Upper lobe of left lung (tissue), 6 donors: ENCODE measurements at places on chromosomes 13 and 19. TPM values are rescaled to one million over a fixed set of nuclear protein-coding genes. Genes with fewer than 3 reads are reported as not detected.

Gene RGL3
- 72.6 TPM for total RNA-seq

DNA sequence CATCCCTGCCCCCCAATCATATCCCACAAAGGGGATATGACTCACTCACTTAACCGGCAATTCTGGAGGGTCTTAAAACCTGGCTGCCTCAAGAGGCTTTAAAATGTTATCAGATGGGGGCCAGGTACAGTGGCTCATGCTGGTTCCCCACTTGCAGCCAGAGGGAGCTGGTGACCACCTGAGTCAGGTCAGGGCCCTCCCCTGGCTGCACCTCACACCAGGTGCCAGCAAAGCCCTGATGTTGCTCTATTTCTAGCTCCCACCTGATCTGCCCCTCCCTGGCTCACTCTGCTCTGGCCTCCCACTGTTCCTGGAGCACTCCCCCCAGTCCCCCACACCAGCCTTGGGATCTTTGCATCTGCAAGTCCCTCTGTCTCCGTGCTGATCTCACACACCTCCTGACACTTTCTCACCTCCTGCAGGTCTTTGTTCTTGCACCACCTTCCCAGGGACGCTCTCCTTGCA, 14.2 kb downstream of the HPN start:
- DNase-seq = no peak
- H3K27me3 ChIP-seq = no peaks in the 10 kb centered on the region
- no peak overlapping the region for H3K4me3 ChIP-seq
- H3K27ac ChIP-seq = no peak overlapping the region
- H3K36me3 ChIP-seq = no peaks in the 10 kb centered on the region

- no peak overlapping the region for H3K27ac ChIP-seq
- H3K4me3 ChIP-seq = no peak overlapping the region
- no peaks in the 10 kb centered on the region for H3K4me1 ChIP-seq
- H3K36me3 ChIP-seq = no peaks in the 10 kb centered on the region
These were observed 23.6 kb downstream of the TUBA3C start for GRCh38 chr13:19158006-19158405.

GRCh38 chr13:21934284-21934683, 263.4 kb downstream of the FGF9 start:
- no peaks in the 10 kb centered on the region for H3K36me3 ChIP-seq
- no peak overlapping the region for H3K27ac ChIP-seq
- no peak overlapping the region for H3K4me3 ChIP-seq
- H3K4me1 ChIP-seq = no peaks in the 10 kb centered on the region
- no peaks in the 10 kb centered on the region for H3K27me3 ChIP-seq

Gene MBD3L3
- not detected for total RNA-seq

Gene FCER2
- not detected for total RNA-seq

- H3K27me3 ChIP-seq = no peaks in the 10 kb centered on the region
- H3K4me1 ChIP-seq = no peaks in the 10 kb centered on the region
- H3K36me3 ChIP-seq = no peaks in the 10 kb centered on the region
- no peak overlapping the region for H3K4me3 ChIP-seq
- DNase-seq = no peak
- no peak overlapping the region for H3K27ac ChIP-seq
These were observed 148.1 kb downstream of the DNAJC15 start for GRCh38 chr13:43171489-43171888.

GRCh38 chr13:59658738-59659330, 504.9 kb downstream of the DIAPH3 start:
- no peaks in the 10 kb centered on the region for H3K4me1 ChIP-seq
- no peaks in the 10 kb centered on the region for H3K27me3 ChIP-seq
- no peaks in the 10 kb centered on the region for H3K36me3 ChIP-seq
- H3K27ac ChIP-seq = no peak overlapping the region

GRCh38 chr19:11227195-11227886, 12.1 kb upstream of the ANGPTL8 start:
- peaks cover 99% of the 10 kb centered on the region for H3K36me3 ChIP-seq
- no peak overlapping the region for H3K4me3 ChIP-seq
- H3K27ac ChIP-seq = no peak overlapping the region
- DNase-seq = peak; percentile 46
- H3K27me3 ChIP-seq = no peaks in the 10 kb centered on the region

GRCh38 chr13:51879133-51879532, 17.4 kb downstream of the CCDC70 start:
- no peak overlapping the region for H3K4me3 ChIP-seq
- no peaks in the 10 kb centered on the region for H3K4me1 ChIP-seq
- H3K36me3 ChIP-seq = no peaks in the 10 kb centered on the region
- no peak for DNase-seq
- no peaks in the 10 kb centered on the region for H3K27me3 ChIP-seq

- no peak overlapping the region for H3K4me3 ChIP-seq
- no peaks in the 10 kb centered on the region for H3K36me3 ChIP-seq
- peak; percentile 75 for DNase-seq
- peaks cover 42% of the 10 kb centered on the region for H3K4me1 ChIP-seq
These were observed 23.9 kb upstream of the MATK start for GRCh38 chr19:3809881-3810707.

GRCh38 chr13:72639377-72639776, 88.1 kb downstream of the MZT1 start:
- H3K4me1 ChIP-seq = peaks cover 5% of the 10 kb centered on the region
- no peaks in the 10 kb centered on the region for H3K27me3 ChIP-seq
- no peak for DNase-seq
- no peaks in the 10 kb centered on the region for H3K36me3 ChIP-seq
- no peak overlapping the region for H3K27ac ChIP-seq

Gene SPRED3
- total RNA-seq = 2.1 TPM

- no peaks in the 10 kb centered on the region for H3K27me3 ChIP-seq
- H3K4me3 ChIP-seq = no peak overlapping the region
- H3K4me1 ChIP-seq = no peaks in the 10 kb centered on the region
- H3K27ac ChIP-seq = no peak overlapping the region
These were observed 1362.1 kb upstream of the ATXN8OS start for GRCh38 chr13:68745502-68745901.

Gene KLK7
- not detected for total RNA-seq

Gene AMER2
- total RNA-seq = not detected

GRCh38 chr19:35723671-35724070, 5.9 kb downstream of the KMT2B start:
- H3K27me3 ChIP-seq = no peaks in the 10 kb centered on the region
- H3K27ac ChIP-seq = no peak overlapping the region
- no peak overlapping the region for H3K4me3 ChIP-seq

DNA sequence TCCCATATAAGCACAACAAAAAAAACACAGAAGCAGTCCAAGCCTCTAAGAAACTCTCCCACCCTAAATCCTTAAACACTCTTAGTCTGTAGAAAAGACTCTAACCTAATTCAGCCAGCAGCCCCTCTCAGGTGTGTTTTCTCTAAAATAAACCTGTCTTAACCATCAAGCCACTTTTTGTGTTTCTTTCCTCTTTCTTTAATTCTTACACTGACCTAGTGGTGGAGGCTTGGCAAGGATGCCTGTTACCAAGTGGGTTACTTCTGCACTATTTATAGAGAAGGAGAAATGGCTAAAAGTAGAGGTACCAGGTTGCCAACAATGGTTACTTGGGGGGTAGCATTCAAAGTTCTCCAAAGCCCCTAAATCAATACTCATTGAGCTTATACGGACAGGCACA, 43.7 kb downstream of the ZNF333 start:
- no peaks in the 10 kb centered on the region for H3K36me3 ChIP-seq
- no peak overlapping the region for H3K27ac ChIP-seq
- no peak overlapping the region for H3K4me3 ChIP-seq
- no peak for DNase-seq

DNA sequence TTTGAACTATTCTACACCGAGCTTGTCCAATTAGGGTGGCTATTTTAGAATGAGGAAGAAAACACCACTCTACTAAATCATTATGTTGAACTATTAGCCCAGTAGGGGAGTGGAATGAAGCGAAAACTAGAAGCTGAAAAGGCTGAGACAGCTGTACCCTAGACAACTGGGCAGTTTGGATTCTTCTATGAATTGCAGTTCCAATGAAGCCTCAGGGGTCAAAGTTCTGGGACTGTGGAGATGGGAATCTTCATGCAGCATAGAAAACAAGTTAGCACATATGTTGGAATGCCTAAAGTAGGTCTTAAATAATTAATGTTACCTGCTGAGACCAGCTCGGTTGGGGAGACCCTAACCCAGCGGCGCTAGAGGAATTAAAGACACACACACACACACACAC, 62.7 kb upstream of the ZNF726 start:
- H3K36me3 ChIP-seq = no peaks in the 10 kb centered on the region
- H3K27ac ChIP-seq = no peak overlapping the region
- no peaks in the 10 kb centered on the region for H3K27me3 ChIP-seq
- no peak for DNase-seq
- H3K4me1 ChIP-seq = no peaks in the 10 kb centered on the region
- no peak overlapping the region for H3K4me3 ChIP-seq

Gene KLK14
- 1.2 TPM for total RNA-seq

Gene CDC42EP5
- 23.0 TPM for total RNA-seq

Gene LYL1
- 38.3 TPM for total RNA-seq

GRCh38 chr13:104043184-104043583, 977.0 kb upstream of the SLC10A2 start:
- no peak overlapping the region for H3K27ac ChIP-seq
- no peaks in the 10 kb centered on the region for H3K4me1 ChIP-seq
- no peak overlapping the region for H3K4me3 ChIP-seq

Gene ATP4B
- total RNA-seq = not detected

DNA sequence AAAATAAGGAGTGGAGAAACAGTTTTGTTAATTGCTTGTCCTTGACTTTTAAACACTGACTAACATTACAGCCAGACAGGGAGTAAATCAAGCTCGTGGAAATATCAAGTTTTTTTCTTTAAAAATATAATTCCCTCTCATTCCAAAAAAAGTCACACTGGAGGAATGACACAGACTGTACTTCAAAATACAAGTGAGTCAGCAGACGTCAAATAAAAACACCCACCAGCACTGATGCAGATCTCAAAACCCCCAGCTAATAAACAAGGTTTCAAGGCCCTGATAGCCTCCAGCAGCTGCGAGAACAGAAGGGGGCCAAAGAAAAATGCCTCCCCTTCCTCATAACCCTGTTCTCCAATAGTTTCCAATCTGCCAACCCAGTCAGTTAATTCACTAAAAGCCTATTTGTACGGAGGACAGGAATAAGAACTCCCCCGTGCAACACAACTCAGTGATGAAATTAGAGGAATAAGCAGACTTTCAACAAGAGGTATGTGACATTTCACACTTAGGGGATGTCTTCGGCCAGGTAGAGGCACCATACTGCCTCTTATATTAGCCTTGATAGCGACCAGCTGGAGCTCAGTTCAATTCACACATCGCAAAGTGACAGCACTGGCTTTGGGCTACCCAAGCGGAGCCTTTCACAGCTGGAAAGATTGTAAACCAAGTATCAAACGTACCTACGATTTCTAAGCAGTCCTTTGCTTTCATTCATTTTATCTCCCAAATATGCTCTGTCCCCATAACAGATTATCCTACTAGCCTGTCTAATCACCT, 561.0 kb upstream of the KLF12 start:
- no peaks in the 10 kb centered on the region for H3K36me3 ChIP-seq
- no peak overlapping the region for H3K4me3 ChIP-seq
- no peaks in the 10 kb centered on the region for H3K27me3 ChIP-seq
- H3K27ac ChIP-seq = no peak overlapping the region
- no peak for DNase-seq
- H3K4me1 ChIP-seq = no peaks in the 10 kb centered on the region

GRCh38 chr13:98504029-98504351, 72.9 kb downstream of the STK24 start:
- peaks cover 69% of the 10 kb centered on the region for H3K4me1 ChIP-seq
- no peaks in the 10 kb centered on the region for H3K27me3 ChIP-seq
- peak overlapping the region; percentile 16 for H3K27ac ChIP-seq
- H3K4me3 ChIP-seq = no peak overlapping the region
- peaks cover 6% of the 10 kb centered on the region for H3K36me3 ChIP-seq
- no peak for DNase-seq

- DNase-seq = no peak
- H3K4me3 ChIP-seq = no peak overlapping the region
- H3K4me1 ChIP-seq = peaks cover 17% of the 10 kb centered on the region
- no peaks in the 10 kb centered on the region for H3K27me3 ChIP-seq
These were observed 3.7 kb upstream of the CLPTM1 start for GRCh38 chr19:44951179-44952159.

- no peak for DNase-seq
- H3K27ac ChIP-seq = no peak overlapping the region
- H3K27me3 ChIP-seq = no peaks in the 10 kb centered on the region
- H3K36me3 ChIP-seq = no peaks in the 10 kb centered on the region
- no peaks in the 10 kb centered on the region for H3K4me1 ChIP-seq
- no peak overlapping the region for H3K4me3 ChIP-seq
These were observed 938.9 kb upstream of the PRR20A start for GRCh38 chr13:56201834-56202233.

Gene BORCS8
- 20.7 TPM for total RNA-seq

Gene TMEM272
- 0.13 TPM for total RNA-seq

- H3K4me1 ChIP-seq = no peaks in the 10 kb centered on the region
- H3K36me3 ChIP-seq = peaks cover 5% of the 10 kb centered on the region
- no peak for DNase-seq
- no peak overlapping the region for H3K4me3 ChIP-seq
These were observed 13.6 kb upstream of the C5AR1 start for GRCh38 chr19:47296036-47296435.

GRCh38 chr13:99214232-99214631, 13.6 kb downstream of the UBAC2 start:
- no peak overlapping the region for H3K27ac ChIP-seq
- peaks cover 28% of the 10 kb centered on the region for H3K4me1 ChIP-seq
- no peak for DNase-seq
- H3K27me3 ChIP-seq = no peaks in the 10 kb centered on the region

DNA sequence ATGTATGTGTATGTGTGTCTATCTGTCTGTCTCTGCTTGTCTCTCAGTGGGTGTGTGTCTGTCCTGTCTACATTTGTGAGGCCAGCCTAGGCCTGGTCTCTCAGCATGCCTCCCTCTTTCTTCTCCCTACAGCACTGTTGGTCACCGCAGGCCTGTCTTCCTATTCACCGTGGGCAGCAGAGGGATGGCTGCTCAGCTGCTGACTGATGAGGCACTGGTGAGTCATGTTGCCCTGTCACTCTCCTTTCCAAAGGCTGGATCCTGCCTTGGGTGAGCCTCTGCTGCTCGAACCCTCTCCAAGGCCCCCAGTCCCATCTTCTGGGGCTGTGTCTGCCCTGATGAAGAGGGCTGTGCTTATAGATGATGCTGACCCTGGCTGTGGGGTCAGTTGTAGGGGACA, 6.3 kb downstream of the ZNF71 start:
- H3K27me3 ChIP-seq = no peaks in the 10 kb centered on the region
- H3K4me1 ChIP-seq = peaks cover 3% of the 10 kb centered on the region
- DNase-seq = no peak
- no peak overlapping the region for H3K4me3 ChIP-seq
- no peak overlapping the region for H3K27ac ChIP-seq

- H3K4me3 ChIP-seq = no peak overlapping the region
- H3K27ac ChIP-seq = no peak overlapping the region
- H3K36me3 ChIP-seq = no peaks in the 10 kb centered on the region
- DNase-seq = no peak
These were observed 69.8 kb downstream of the LRCH1 start for GRCh38 chr13:46622630-46623256.

GRCh38 chr13:100075700-100076587, 12.9 kb upstream of the PCCA start:
- H3K27me3 ChIP-seq = no peaks in the 10 kb centered on the region
- DNase-seq = no peak
- no peak overlapping the region for H3K27ac ChIP-seq
- no peak overlapping the region for H3K4me3 ChIP-seq
- H3K36me3 ChIP-seq = no peaks in the 10 kb centered on the region
